Myocyte (in vitro differentiated cells): ENCODE measurements at places on chromosomes 2 and 18. TPM values are rescaled to one million over a fixed set of nuclear protein-coding genes. Genes with fewer than 3 reads are reported as not detected.

- no peak for DNase-seq
Measured at GRCh38 chr2:43169099-43169945, 57.1 kb downstream of the ZFP36L2 start.

GRCh38 chr2:133138693-133139092 is 429.6 kb downstream of the NCKAP5 start:
- no peak for DNase-seq

DNA sequence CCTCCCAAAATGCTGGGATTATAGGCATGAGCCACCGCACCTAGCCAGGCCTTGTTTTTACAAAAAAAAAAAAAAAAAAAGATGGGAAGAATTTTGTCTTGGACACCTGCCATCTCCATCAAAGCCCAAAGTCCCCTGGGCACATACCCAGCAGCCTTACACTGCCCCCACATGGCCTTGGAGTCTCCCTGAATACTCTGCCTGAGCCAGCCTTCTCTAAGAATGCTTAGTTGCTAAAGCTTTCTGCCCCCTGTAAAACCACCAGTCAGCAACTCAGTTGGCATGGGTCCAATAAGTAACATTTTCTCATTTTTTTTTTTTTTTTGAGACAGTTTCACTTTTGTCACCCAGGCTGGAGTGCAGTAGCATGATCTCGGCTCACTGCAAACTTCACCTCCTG is 40.6 kb downstream of the SPC25 start:
- DNase-seq: peak; percentile 45

DNA sequence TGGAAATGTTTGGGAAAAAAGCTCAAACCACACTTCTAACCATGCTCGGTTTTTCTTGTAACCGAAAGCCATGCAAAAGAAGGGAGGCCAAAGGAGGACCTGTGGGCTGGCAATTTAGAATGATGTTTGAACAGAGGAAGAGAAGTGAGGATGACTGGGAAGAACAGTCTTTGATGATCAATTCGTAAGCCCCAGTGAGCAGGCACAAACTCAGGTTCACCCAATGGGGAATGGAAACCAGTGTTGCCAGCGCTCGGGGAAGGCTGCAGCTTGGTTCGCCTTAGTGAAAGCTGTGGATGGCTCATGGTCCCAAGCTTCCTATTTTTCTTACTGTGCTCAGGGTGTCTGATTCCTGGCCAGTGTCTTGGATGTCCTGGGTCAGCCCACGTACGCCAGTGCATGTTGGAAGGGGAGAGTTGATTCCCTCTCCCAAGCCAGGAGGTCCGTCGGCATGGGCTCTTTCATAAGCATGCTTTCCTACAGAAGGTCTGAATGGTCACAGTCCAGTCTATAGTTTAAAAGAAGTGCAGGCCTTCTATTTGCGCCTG is 79.2 kb downstream of the VAPA start:
- no peak for DNase-seq

DNA sequence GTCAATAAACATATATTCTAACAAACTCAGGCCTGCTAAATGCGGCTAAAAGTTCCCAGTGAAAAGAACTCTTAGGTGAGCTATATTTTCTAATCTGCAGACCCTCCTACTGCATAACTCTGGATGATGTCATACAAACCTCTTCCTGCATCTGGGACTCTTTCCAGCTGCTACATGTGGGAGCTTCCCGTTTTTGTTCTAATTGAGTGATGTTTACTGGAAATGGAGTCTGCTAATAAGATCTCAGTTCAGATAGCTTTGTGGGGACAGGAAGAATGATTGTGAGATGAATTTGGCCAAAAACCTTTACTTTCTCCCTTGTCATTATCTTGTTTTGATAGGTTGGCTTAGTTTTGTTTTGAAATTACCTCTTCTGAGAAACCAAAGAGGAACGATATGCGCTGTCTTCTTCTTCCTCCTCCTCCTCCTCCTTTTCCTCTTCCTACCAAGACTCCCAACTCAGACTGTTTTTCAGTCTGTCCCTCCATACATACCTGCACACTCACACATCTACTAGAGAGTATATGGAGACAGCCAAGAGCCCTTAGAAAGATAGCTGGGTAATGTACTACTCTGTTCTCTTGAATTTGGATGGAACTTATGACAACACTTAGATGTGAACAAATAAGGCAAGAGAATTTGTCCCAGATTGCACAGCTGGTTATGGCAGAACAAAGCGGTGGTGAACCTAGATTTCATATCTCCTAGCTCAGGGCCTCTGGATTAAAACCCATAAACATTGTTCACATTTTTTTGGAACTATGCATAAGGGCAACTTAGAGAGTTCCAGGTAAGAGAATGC is 39.8 kb upstream of the AAK1 start:
- peak; percentile 48 for DNase-seq

The LIPG gene
- 3.0 TPM in 2 replicates for total RNA-seq

GRCh38 chr18:50844960-50845359 is 25.1 kb upstream of the MRO start:
- peak; percentile 44 for DNase-seq

DNA sequence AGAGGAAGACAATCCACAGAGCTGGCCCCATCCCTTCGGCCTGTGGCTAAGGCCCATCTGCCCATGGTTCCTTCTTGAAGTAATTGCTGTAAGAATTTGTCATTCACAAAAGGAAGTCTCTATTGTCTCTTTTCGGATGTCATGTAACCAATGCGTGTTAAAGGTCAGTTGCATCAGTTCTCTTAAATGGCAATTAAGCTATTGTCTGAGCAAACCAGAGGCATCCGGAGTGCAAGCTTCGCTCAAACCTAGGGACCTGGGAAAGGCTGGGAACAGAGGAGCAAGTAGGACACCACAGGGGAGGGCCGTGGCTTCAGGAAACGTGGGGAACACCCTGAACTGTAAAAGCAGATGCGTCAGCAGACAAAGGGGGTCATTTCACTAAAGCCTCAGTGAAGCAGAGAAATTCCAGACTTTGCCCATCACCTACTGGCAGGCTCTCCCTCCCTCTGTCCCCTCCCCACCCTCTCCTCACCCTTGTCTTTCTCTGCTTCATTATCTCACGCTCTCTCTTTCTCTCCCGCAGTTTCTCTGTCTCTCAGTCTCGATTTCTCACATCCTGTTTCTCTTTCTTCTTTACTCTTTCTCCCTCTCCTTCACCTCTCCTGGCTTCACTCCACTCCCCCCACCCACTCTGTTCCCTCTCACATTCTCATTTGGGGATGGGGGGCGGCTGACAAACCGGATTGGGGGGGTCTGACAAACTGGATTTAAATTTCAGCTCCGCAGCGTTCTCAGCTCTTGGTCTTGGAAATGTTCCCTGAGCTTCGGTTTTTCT is 204.6 kb upstream of the TNP1 start:
- DNase-seq: no peak

GRCh38 chr2:231662028-231662810 is 46.1 kb upstream of the PTMA start:
- DNase-seq: peak; percentile 95

DNA sequence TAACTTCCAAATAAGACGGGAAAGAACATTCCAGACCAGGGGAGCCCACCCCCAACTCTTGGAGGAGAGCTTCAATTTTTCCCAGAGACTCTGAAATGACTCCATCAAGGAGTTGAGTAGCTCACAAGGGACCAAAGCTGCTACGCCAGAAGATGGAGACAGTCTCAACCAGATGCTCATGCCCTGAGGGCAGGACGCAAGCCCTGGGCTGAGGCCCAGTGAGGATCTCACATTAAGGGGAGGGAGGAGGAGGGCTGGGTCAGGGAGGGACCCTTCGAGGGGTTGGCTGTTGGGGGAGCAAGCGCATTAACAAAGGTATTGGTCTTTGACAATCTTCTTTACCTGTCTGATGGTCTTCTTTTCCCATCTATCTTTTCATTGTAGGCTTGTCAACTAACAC is 141.3 kb upstream of the SLC1A4 start:
- no peak for DNase-seq

DNA sequence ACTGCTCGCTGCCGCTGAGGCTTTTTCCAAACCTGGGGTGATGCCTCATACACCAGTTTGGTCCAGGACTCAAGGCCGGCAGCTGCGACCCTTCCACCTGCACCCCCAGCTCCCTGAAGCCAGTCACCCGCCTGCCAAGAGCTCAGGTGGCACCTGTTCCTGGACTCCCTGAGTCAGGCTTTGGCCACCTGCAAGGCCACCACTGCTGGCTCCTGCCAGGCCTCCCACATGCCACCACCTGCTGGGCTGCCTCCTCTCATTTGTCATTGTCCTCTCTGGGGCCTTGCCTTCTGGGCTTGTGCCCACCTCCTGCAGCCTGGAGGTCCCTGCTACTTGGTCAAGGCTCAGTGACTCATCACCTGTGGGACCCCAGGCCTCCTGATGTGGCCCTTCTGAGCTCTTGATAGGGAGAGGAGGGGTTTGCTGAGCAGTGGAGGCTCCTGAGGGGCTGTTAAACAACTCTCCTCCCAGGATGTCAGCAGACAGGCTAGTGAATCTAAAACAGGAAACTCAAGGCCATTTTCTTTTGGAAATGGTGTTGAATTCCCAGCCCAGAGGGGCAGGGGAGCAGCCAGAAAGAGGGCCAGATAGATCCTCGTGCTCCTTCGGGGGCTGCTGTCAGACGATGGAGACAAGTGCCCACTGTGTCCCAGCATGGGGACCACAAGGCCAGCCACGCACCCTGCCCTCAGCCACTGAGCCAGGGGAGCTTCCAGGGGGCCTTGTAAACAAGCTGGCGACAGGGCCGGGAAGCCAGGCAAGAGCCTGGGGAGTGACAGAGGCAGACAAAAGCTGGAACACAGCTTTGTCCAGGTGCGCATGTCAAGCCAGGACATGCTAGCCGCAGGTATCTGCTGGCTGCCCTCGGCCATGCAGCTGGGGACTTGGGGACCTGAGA is 416.8 kb downstream of the LRATD1 start:
- DNase-seq: no peak

- no peak for DNase-seq
Measured at GRCh38 chr2:68377137-68377780, 12.2 kb downstream of the PLEK start.

The MATN3 gene
- 1.1 and 1.2 TPM in 2 replicates for total RNA-seq

DNA sequence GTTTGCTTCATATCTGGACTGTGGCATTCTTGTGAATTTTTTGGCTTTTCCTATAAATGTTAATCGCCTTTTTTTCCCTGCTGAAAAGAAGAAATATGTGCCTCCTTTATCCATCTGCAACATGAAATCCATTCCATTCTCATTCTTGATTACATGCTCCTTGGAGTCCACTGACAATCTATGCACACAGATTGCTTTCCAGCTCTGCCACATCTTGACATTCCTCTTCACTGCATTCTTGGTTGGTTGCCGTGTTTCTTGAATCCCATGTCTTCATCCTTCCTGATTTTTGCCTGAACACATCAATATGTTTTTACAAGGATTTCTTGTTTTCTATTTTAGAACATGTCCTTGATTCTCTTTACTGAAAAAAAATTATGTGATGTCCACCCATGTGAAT is 26.7 kb upstream of the BIRC6 start:
- no peak for DNase-seq

The RBMS1 gene
- 48.5 and 67.5 TPM in 2 replicates for total RNA-seq

GRCh38 chr2:145777914-145778313 is 1258.0 kb upstream of the ZEB2 start:
- no peak for DNase-seq

DNA sequence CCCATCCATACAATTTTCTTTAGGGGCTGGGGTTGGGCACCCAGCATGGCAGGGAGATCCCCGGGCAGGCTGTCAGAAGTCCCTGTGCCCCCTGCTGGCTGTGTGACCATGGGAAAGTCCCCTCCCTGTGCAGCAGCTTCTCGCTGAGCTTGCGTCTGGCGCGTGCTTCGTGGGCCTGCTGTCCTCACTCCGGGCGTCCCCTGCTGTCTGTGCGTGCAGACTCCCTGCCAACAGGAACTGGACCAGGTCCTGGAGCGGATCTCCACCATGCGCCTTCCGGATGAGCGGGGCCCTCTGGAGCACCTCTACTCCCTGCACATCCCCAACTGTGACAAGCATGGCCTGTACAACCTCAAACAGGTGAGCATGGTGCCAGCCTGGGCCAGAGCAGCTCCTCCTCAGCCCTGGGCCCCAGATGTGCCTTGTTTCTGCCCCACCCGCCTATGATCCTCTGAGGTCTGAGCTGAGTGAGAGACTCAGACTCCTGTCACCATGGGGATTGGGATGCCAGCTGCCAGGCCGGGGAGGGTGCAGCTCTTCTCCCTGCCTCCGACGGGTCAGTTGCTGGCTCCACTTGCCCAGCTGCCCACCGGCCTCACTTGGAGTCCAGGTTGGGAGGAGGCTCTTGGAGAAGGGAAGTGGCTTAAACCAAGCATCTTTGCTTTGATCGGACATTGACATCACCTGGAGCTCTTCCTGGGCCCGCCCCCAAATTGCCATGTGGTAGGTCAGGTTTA is 28.6 kb downstream of the IGFBP2 start:
- no peak for DNase-seq

- no peak for DNase-seq
Measured at GRCh38 chr2:157501026-157501425, 57.1 kb upstream of the CYTIP start.

DNA sequence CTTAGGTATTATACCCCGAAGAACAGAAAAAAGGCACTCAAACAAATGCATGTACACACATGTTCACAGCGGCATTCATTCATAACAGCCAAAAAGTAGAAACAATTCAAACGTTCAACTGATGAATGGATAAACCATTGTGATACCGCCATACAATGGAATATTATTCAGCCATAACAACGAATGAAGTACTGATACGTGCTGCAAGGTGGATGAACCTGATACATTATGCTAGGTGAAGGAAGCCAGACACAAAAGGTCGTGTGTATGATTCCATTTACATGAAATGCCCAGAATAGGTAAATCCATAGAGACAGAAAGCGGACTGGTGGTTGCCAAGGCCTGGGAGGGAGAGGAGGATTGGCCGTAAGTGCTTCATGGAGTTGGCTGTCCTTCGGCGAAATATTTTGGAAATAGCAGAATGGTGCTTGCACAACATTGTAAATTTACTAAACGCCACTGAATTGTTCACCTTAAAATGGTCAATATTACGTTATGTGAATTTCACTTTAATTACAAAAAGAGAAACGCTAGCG is 750 bp upstream of the RMP24 start:
- DNase-seq: no peak

DNA sequence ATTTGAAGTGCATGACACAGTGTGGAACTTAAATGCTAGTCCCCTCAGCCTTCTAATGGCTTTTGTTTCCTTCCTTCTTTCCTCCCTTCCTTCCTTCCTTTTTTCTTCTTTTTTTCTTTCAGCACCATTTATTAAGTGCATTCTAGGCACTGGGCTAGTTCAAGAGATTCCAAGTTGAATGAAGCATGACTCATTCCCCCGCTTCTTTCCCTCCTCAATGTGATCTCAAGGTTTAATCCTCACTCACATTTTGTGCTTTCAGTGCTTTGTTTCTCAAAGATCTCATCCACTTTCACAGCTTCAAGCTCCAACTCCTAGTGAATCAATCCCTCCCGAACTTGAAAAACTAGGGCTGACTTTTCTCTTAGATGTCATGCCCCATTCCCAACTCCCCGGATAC is 90.1 kb downstream of the LBH start:
- no peak for DNase-seq

The DCDC2C gene
- total RNA-seq: not detected in 2 replicates

DNA sequence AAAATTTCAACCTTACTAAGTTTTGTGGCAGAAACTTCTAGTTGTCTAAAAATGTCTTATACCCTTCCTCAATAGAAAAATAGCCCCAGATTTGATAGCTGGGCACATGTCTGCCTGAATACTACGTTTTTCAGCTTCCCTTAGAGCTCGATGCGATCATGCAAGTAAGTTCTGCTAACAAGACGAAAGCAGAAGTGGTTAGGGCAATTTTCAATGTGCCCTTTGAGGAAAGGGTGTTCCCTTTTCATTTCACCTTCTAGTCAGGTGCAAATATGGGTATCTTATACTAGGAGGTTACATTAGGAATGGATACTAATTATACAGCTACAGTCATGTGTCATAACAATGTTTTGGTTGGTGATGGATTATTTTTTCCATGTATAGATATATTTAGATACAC is 1572.1 kb upstream of the LRRTM1 start:
- no peak for DNase-seq

The IL37 gene
- total RNA-seq: not detected in 2 replicates

The TUBA4B gene
- total RNA-seq: 0.11 TPM in 1 of 2 replicates, not detected in the other

The GAD1 gene
- 0.35 and 0.83 TPM in 2 replicates for total RNA-seq
